Epithelial cell of proximal tubule (primary cell): ENCODE measurements at places on chromosomes 16 and 17. TPM values are rescaled to one million over a fixed set of nuclear protein-coding genes. Genes with fewer than 3 reads are reported as not detected.

DNA sequence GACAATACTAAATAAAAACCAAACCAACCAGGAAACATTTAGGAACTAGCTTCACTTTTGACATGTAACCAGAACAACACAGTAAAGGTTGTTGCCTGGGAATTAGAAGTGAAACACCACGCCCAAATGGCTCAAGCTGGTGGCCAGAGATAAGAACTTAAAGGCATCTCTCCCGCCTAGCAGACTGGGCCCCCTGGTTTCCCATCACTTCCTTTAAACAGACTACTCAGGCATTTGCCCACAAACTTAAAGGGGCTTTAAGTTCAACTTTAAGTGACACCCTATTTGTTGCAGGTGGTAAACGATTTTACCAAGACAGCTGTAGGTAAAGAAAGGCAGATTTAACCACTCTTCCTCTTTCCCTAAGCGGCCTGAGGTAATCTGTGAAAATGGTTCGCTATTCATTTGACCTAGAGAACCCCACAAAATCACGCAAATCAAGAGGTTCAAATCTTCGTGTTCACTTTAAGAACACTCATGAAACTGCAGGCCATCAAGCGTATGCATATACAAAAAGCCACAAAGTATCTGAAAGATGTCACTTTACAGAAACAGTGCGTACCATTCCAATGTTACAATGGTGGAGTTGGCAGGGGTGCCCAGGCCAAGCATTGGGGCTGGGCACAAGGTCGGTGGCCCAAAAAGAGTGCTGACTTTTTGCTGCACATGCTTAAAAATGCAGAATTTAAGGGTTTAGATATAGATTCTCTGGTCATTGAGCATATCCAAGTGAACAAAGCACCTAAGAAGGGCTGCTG is 40.8 kb upstream of the BPTF start:
- no peak for DNase-seq

The EPOP gene
- 2.4 and 4.1 TPM in 2 replicates for total RNA-seq

DNA sequence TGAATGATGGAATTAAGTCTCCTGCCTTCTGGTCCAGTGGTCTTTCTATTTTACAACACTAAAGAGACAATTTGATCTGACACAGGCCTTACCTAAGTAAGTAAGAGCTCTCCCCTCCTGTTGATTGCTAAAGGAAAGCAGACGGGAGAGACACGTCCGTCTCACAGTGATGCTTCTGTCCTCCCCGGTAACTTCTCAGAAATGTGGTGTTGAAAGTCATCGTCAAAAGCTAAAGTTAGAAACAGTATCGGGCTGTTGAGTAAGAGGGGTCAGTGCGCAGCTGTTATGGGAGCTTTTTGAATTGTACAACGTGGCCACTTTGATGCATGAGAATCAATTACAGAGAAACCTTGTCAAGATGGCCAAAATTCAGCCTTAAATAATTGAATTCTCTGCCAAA is 1.9 kb upstream of the RBFOX1 start:
- no peak for DNase-seq

- no peak for DNase-seq
Measured at GRCh38 chr17:8126491-8127066, 2.7 kb upstream of the HES7 start.

GRCh38 chr17:9918804-9919352 is 13.8 kb upstream of the RCVRN start:
- DNase-seq = no peak

The PIPOX gene
- 0.35 TPM in 1 of 2 replicates, not detected in the other for total RNA-seq

DNA sequence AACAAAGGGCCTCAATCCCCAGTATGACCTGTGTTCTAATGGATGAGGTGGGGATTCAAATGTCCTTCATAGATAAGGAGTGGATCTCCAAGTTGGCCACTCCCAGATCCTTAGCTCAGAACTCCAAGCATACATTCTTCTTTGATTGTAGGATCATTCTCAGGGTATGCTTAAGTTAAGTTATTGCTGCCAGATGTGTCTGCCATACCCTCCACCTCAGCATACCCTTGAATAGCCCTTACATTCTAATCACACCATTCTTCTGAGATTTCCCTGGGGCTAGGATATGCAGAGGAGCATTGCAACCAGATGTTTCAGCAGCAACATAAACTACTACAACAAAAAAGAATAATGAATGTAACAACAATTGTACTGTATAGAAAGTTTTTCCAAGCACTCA is 1.6 kb upstream of the KRTAP2-4 start:
- no peak for DNase-seq

The CLDN7 gene
- 105 and 200 TPM in 2 replicates for total RNA-seq
